ENCODE measurements at places on chromosomes 11 and 22.

DNA sequence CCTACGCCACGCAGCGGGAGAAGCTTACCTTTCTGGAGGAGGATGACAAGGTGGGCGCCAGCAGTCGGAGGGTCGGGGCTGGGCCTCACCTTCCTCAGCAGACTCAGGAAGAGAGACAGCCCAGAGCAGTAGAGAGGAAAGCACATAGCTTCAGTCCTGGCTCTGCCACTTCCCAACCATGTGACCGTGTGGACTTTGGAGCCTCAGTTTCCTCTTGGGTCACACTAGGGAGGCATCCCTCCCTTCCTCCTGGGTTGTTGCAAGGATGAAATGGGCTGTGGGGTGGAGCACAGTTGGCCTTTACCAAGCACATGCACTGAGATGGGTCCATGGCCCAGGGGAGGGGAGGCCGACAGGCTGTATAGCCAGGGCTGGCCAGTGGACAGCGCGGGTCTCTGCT, 12.9 kb downstream of the DPP3 start:
- no peak for DNase-seq

DNA sequence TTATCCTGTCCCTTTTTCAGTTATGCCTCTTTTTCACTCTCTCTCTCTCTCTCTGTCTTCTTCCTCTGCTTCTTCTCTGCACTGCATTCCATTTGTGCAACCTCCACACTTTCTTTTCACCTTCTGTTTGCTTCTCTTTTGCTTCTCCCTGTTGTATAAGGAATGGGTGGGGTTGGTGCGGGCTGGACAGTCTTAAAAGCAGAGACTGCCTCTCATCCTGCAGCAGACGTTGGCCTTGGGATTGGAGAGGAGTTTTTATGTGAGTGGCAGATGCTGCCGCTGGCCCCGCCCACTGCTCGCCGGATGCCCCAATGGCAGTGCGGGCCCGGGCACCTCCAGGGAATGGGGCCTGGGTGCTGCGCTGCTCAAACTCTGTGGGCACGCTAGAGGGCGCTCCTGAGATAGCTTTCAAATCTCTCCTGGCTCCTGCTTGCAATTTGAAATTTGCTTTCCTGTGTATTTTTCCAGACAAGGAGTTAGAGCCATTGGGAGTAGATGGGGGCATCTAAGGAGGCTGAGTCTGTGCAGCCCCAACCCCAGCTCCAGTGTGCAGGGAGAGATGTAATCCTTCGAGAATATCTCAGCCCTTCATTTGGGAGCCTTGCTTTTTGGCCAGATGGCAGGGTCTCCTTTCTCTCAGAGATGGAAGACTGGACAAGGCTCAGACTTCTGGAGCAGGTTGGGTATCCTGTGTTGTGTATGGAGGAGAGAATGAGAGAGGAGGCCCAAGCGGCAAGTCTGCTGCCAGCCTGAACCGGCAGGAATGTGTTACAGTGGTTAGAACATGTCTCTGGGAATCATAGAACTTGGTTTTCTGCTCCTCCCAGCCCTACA, 81.2 kb downstream of the GRAMD1B start:
- DNase-seq = peak; percentile 82

DNA sequence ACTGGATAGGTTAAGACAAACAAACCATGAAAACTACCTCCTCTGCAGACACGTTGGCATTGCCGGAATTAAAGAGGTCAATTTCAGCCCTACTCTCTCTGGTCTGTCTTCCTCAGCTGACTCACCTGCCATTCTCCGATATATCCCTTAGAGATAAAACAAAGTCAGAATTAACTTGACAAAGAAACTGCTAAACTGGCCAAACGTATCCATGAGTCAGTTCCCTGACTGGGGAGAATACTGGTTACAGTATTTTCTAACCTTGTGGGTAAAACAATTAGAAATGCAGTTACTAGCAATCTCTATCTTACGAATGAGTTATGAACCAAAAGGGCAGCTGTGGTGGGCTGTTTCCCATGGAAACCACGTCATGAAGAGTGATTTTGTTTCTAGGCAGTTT, 96.2 kb downstream of the RDX start:
- peak; percentile 41 for DNase-seq

DNA sequence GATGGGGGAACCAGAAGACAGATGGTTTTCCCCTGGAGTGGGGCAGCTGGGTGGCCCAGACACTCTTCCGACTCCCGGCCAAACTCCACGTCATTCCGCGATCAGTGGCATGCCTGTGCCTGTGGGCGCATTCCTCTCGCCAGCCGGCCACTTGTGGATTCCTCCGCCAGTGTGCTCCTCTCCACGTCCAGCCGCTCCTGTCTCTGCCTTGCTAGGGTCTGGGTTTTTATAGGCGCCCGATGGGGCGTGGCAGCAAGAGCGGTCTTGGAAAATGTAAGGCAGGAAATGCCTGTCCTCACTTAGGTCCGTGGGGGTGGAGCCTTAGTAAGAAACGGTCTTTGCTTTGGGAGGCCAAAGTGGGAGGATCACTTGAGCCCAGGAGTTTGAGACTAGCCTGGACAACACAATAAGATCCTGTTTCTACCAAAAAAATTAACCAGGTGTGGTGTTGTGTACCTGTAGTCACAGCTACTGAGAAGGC, 81.6 kb upstream of the SEPTIN5 start:
- DNase-seq = no peak

DNA sequence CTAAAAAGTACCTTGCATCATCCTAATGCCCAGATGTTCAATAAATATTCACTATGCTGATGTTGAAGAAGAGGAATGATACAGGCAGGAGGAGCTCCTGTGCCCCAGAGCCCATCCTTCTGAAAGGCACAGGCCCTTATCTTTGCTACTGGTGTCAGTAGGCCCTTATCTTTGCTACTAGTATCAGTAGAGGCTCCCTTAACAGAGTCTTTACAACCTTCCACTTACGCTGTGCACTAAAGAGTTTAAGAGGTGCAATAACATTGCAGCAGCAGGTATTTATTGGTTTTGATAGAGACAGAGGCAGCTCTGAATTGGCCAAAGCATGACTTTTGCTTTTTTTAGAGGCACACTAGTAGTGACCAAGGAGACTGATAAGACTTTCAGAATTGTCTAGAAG, 174.4 kb downstream of the TENM4 start:
- DNase-seq = no peak

GRCh38 chr22:29108137-29108536, 35.3 kb downstream of the KREMEN1 start:
- DNase-seq = peak; percentile 78

- DNase-seq = no peak
These were observed 48.6 kb upstream of the UCP3 start for GRCh38 chr11:74057249-74058151.

DNA sequence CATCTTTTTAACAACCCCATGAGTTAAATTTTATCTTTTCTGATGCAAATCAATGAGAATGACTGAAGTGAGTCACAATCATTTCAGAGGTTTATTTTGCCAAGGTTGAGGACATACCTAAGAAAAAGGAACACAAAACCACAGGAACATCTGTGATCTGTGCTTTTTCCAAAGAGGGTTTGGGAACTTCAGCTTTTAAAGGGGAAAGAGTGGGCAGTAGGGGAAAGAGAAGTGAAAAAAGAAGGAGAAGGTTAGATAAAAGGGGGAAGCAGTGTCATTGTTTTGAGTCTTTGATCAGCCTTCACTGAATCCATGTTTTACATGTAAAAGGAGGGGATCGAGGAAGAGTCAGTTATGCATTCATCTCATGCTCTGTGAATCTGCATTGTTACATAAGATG, 45.3 kb upstream of the SPON1 start:
- DNase-seq = no peak

- DNase-seq = no peak
These were observed 507.2 kb downstream of the TBC1D22A start for GRCh38 chr22:47269516-47270088.

GRCh38 chr22:36056980-36057379, 28.4 kb upstream of the RBFOX2 start:
- peak; percentile 42 for DNase-seq

DNA sequence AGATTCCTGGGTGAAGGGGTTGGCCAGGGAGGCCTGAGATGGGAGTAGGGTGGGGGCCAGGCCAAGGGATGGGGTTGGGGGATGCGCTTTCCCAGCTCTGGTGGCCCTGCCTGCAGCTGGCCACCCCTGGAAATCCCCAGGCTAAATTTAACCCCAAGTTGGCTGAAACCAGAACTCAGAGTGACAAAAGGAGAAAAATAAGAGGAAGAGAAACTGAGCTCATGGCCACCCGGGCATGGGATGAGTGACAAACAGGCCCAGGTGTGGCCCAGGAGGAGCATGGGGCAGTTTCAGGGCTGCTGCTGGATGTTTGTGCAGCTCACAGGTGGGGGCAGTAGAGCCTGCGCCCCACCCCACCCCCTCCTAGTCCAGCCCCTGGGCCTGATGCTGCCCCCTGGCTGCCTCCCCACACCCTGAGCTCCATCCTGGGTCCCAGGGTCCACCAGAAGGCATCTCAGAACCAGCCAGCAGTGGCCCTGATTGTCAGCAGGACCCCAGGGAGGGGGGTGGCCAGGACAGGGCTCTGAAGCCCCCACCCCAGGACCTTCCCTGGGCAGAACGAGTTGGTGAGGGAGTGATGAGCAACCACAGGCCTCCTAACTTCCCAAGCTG, 48.0 kb downstream of the IGLL5 start:
- DNase-seq = no peak

DNA sequence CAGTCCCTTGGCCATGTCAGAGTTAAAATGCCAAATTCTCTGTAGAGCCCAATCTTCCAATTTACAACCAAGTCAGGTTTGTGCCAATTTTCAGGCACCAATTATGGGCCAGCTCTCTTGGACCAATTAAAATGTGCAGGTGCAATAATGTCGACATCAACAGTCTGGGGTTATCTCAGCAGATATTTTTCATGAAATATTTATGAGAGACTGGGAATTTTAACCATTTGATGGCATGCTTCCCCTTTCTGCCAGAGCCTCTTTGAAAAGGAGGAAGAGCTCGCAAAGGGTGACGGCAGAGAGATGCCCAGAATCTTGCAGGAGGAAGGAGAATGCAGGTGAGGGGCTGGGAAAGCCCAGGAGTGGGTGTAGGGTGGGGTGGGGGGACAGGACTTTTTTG, 100.8 kb upstream of the SYT13 start:
- DNase-seq = no peak

DNA sequence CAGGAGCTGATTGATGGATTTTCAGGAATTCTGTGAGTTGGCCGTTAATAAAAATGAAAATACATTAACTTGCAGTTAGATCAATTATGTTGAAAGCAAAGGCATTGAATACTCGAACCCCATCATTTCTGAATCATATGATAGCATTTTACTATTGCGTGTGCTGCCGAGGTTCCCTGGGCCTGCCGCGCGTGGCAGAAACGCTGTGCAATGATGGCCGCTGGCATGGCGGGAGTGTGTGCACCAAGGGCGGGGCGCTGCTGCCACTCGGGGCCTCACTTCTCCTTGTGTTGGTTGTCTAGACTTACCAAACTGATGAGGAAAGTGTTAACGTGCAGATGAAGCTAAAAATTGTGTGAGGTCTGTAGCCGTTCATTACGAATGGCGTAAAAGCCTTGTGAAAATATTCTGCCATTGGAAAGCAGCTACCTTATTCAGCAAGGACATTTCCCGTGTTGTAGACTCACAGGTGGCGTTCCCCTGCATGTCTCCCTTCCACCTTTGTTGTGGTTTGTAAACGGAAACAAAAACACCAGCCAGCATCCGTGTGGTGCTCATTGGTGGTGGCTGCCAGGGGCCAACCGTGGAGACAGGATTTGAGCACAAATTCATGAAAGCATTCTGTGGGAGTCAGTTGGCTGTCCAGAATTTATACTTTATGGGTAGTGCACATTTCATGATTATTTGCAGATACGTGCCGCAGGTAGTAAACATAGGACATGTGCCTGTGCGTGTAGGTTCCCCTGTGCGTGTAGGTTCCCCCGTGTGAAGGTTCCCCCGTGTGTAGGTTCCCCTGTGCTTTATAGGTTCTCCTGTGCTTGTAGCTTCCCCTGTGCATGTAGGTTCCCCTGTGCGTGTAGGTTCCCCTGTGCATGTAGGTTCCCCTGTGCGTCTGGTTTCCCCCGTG, 5.9 kb upstream of the GRAMD4 start:
- no peak for DNase-seq

DNA sequence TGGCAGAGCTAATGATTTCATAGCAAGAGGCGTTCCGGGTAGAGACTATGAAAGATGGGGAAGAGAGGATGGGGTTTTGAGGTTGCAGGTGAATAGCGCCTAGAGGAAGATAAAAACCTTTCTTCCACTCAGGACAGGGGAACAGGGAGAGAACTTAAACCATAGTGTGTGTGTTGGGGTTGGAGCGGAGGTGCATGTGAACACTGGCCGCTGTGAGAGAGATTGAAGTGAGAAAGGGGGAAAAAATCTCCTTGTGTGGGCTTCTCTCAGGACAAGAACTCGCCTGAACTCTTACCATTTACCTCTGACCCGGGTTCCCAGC, 3.4 kb downstream of the BSX start:
- DNase-seq = no peak
